ENCODE measurements at places on chromosomes 6 and 20. TPM values are rescaled to one million over a fixed set of nuclear protein-coding genes. Genes with fewer than 3 reads are reported as not detected.

DNA sequence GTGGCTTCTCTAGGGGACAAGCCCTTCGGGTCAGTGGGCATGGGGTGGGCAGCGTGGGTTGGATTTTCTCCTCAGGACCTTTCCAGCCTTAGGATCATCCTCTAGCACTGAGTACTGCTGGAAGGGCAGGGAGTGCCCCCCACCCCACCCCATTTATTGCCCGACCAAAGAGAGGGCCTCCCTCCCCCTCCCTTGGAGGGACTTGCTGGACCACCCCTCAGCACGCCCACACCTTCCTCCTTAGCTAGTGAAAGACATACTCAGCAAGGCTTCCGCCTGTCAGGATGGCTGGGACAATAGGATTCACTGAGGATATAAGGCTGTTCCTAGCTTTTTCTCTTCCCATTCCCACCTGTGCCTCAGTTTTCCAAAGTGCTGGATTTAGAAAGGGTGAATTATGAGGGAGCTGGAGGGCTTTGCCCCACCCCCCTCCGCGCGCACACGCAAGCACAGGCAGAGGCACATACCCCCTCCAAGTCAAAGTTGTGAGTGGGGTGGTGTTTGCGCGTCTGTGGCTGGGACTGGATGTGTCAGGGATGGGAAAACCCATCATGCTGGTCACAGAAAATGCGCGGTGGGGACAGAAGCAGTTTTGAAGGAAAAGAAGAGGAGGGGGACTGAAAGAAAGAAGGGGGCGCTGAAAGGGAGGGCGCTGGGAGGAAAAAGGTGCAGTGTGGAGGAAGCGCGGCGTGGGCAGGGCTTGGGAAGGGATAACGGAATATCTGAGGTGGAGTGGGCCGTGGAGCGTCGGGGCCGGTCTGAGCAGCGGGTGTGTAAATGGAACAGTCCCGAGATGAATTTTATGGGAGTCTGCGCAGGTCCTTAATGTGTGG, 693 bp upstream of the SLC29A1 start:
- no peak for DNase-seq

- no peak for DNase-seq
Measured at GRCh38 chr6:29589423-29590048, 4.6 kb downstream of the OR2H2 start.

GRCh38 chr6:47321577-47321976, 11.9 kb upstream of the TNFRSF21 start:
- DNase-seq, result no peak

MOCS3 gene
- total RNA-seq, result 5.3 TPM

DNA sequence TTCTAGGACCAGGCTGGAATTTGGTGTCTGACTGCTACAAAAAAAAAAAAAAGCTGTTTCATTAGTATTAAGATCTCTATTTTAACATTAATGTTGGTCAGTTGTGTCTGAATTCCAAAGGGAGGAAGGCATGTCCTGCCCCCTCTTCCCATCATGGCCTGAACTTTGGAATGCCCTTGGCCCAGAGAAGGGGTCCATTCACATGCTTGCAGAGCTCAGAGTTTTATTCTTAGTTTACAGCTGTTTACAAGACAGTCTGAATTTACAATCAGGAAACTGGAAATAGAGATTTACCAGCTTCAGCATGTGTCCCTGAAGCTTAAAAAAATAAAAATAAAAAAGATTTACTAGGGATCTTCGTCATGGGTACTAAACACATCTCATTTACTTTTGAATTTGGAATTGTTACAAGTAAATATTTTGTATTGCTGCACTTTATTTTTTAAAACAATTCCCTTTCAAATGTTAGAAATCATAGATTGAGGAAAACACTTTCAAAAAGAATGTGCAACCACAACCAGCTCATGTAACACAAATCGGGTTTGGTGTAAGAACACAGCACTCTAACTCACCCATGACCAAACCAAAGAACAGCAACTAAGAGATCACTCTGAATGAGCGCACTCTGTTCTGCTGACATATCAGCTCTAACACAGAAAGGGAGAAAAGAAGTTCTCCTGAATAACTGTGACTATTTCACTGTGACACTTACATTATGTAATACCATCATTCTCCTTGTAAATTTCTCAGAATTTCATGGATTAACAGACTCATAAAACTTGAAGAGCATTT, 6.6 kb upstream of the SERPINB6 start:
- no peak for DNase-seq

PHACTR1 gene
- total RNA-seq, result 42.9 TPM

DNA sequence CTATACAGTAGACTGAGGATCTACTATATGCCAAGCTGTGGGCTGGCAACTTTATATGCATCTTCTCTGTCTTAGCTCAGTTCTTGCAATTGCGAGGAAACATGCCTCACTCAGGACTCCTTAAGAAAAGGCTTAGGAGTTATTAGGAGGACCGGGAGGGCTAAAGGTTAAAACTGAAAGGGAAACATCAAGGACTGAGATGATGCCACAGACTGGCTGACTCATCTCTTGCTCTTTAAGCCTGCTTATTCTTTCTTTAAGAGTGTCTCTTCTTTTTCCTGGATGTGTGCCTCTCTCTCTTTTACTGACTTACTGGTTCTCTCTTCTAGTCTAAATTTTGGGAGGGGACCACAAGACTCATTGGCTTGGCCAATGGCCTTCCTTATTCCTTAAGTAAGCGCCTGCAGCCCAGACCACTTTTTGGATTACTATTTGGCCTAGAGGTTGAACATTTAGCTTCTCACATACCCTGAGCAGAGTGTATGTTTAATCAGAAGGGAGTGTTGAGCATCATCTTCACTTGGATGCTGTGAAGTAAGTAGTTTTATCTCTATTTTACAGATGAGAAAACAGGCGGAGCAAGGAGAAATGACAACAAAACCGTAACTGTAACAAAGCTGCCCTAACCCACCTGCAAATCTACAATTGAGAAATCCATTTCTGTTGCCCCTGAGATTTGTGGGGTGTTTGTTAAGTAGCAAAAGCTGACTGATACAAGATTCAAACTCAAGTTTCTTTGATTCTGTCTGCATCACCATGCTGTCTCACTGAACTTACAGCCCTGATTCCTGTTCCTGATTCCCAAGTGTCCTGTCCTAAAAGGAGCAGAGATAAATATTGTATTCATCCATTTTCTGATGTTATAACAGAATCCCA, 7.2 kb upstream of the SDC4 start:
- DNase-seq, result no peak

NSFL1C gene
- 26.9 TPM for total RNA-seq

- no peak for DNase-seq
Measured at GRCh38 chr6:73719046-73719445, 23.0 kb downstream of the CD109 start.

GRCh38 chr6:169256061-169256460, 2.4 kb upstream of the THBS2 start:
- no peak for DNase-seq

DNA sequence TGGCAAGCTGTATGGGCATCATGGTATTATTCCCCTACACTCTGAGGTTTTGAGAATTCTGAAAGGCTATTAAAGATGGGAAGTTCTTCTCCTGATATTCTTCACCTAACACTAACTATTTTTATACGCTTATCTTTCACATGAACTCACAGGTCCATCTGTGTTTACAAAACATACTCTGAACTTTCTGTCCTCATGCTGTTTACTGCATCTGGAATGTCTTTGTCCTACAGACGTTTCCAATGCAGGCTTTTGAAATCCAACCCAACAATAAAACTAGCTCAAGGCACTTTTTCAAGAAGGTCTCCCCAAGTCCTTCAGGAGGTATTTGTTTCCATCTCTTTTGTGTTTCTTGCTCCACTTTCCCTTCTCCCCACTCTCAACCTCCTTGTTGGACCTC, 60.5 kb upstream of the MLIP start:
- no peak for DNase-seq

PABPC1L gene
- total RNA-seq, result 29.5 TPM

FUT9 gene
- total RNA-seq, result not detected
